Chondrocyte (in vitro differentiated cells): ENCODE measurements at places on chromosomes 11 and 22.
A peak's percentile ranks its signal among the peaks of the same experiment; 100 is the strongest.

- no peak for DNase-seq
These were observed 85.2 kb downstream of the BUD13 start for GRCh38 chr11:116687458-116688201.

GRCh38 chr22:45698094-45698493, 26.5 kb downstream of the ATXN10 start:
- no peak for DNase-seq

- DNase-seq: no peak
These were observed 6.1 kb downstream of the APLNR start for GRCh38 chr11:57230791-57231538.

DNA sequence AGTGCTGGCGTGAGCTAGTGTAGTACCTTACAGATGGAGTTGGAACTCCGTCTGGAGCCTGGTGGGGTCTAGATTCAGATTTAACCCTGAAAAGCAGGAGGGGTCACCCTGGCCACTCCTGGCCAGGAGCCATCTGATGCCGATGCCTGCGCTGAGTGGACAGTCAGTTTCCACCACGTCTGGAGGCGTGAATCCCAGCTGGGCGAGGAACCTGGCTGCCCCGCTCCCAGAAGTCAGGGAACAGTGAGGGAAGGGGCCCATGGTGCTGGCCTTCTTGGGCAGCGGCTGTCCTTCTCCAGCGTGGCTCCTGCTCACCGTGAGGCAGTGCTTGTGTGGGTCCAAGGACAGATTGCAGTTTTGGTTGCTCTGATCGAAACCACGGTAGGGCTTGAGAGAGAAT, 76.3 kb downstream of the PARVB start:
- peak; percentile 59 for DNase-seq

DNA sequence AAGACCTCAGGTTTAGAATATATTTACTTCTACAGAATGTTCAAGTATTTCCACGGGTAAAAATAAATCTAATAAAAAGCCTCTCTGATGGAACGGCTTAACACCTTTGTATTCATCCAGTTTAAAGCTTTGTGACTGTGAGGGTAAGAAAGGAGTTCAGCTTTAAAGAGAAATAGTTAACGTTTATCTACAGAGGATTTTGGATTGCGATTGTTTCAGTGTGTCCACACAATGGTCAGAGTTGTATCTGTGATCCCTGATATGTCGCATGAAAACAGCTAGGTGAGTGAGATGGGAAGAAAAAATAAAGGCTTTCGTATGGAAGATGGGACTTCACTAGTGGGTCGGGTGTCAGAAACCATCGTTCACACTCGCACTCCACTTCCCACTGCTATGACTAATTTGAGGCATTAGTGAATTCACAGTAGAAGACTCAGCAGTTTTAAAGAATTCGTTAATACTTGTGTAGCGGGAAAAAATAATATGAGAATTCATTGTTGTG, 1.6 kb downstream of the APLP2 start:
- no peak for DNase-seq

GRCh38 chr22:20857838-20858614, 585 bp downstream of the PI4KA start:
- DNase-seq: peak; percentile 96

- no peak for DNase-seq
These were observed 182.2 kb downstream of the MAML2 start for GRCh38 chr11:96160732-96161306.
